Stimulated activated CD8-positive, alpha-beta memory T cell treated with anti-CD3 and anti-CD28 coated beads, Interleukin-4, amount 100 ng/mL, for 48 hours (primary cell): ENCODE measurements at places on chromosomes 7 and 10.

- DNase-seq: no peak
Observed at GRCh38 chr10:8159341-8160165, 105.1 kb downstream of the GATA3 start.

DNA sequence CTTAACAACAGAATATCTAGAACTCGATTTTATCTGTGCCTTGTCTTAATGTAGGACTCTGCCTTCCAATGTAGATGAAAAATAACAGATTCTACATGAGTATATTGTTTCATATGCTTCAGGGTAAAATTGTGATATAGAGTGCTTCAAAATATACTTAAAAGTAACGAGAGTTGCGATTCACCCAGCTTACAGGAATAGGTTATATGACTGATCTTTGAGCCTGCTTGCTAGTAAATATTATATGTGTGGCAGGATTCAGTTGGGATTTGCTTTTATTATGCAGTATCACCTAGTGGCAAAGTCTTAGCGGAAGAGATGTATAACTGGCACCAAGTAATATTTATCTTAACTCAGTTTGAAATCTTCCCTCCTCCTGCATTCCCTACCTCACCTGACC lies 183.3 kb downstream of the SEMA3E start:
- DNase-seq: no peak

DNA sequence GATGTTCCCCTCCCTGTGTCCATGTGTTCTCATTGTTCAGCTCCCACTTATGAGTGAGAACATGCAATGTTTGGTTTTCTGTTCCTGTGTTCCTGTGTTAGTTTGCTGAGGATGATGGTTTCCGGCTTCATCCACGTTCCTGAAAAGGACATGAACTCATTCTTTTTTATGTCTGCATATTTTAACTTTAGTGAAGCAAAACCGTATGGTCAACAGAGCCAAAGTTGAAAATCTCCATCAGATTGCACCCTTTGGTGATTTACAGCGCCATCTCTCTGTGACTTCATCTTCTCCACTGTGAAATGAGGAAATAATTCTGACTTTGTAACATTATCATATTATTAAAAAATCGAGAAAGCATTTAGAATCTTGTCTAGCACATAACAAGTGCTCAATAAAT lies 132.3 kb upstream of the PLXDC2 start:
- DNase-seq: no peak

- peak; percentile 45 for DNase-seq
Observed at GRCh38 chr7:6271060-6271658, 1.3 kb downstream of the CYTH3 start.

DNA sequence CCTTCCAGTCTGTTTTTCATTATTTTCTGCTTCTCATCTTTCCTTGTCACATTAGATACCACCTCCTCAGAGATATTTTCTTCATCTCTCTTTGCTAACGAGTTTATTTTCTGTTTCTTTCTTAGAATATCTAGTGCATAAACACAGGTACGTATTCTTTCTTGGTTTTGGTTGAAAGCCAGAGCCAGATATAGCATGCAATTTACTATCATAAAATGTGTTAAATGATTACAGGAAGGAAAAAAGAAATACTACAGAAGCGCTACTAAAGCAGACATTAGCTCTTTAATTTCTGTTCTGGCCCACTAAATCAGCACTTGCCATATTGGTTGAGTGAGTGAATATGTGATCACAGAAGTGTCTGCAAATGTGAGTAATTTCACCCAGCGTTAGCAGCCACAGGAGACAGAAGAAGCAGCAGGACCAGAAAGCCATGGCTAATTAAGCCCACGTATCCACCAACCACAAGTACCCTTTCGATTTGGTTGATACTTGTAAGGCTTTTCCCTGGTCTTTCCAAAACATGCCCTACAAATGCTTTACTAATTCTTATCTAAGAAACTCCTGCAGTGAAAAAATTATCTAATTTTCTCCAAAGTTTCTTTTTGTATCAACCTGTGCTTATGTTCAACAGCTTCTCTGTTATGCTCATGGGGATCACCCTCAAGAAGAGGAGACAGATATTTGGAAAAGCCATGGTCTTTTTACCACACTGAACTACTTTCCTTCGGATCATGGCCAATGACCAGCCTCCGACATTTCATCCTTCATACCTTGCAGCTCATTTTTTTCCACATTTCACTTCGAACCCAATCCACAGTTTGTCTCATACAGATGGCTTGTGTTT lies 23.1 kb upstream of the MACC1 start:
- DNase-seq: no peak

GRCh38 chr7:44720301-44720700 lies 28.3 kb upstream of the ZMIZ2 start:
- no peak for DNase-seq

DNA sequence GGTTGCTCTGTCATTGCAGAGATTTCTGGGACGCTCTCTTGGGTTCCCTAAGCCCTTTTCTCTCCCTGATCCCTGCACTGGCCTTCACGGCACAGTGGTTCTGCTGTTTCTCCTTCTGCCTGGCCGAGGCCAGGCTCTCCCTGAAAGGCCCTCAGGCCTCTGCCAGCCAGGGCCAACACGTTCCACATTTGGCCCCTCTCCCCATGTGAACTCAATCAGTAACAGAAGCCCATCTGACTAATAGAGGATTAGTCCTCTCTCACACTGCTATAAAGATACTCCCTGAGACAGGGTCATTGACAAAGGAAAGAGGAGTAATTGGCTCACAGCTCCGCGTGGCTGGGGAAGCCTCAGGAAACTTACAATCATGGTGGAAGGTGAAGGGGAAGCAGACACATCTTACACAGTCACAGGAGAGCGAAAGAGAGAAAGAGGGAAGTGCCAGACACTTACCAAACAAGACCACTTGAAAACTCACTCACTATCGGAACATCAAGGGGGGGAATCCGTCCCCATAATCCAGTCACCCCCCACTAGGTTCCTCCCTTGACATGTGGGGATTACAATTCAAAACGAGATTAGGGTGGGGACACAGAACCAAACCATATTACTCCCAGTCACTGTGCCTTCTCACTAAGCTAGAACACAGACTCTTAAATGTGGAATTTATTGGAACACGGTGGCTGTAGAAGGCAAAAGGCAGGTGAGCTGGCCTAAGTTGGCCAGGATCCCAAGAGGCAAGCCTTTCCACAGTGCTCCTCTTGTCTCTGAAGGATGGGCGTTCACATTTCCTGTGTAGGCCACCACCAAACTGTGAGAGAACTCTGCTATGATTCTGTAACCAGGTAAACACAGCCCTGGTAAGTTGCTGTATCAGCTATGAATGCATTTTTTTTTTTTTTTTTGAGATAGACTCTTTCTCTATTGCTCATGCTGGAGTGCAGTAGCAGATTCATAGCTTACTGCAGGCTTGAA lies 8.8 kb downstream of the FZD8 start:
- no peak for DNase-seq

- DNase-seq: no peak
Observed at GRCh38 chr10:132405463-132405991, 8.5 kb downstream of the PWWP2B start.

- peak; percentile 29 for DNase-seq
Observed at GRCh38 chr7:141550386-141551093, 670 bp upstream of the AGK start.

DNA sequence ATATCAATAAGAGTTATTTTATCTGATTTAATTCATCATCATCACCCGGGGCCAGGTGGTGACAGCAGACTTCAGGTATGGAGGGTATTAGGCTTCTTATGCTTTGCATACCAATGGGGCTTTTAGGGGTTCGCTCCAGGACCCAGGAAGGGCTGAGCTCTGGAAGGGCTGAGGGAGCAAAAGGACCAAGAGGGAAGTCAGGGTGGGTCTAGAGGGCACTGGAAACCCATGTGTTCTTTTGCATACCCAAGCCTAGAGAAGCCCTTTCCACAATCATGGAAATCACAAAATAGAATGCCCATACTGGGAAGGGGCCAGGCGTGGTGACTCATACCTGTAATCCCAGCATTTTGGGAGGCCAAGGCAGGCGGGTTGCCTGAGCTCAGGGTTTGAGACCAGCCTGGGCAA lies 30.9 kb upstream of the VCL start:
- no peak for DNase-seq

GRCh38 chr10:133326745-133327650 lies 9.7 kb downstream of the CALY start:
- DNase-seq: no peak

DNA sequence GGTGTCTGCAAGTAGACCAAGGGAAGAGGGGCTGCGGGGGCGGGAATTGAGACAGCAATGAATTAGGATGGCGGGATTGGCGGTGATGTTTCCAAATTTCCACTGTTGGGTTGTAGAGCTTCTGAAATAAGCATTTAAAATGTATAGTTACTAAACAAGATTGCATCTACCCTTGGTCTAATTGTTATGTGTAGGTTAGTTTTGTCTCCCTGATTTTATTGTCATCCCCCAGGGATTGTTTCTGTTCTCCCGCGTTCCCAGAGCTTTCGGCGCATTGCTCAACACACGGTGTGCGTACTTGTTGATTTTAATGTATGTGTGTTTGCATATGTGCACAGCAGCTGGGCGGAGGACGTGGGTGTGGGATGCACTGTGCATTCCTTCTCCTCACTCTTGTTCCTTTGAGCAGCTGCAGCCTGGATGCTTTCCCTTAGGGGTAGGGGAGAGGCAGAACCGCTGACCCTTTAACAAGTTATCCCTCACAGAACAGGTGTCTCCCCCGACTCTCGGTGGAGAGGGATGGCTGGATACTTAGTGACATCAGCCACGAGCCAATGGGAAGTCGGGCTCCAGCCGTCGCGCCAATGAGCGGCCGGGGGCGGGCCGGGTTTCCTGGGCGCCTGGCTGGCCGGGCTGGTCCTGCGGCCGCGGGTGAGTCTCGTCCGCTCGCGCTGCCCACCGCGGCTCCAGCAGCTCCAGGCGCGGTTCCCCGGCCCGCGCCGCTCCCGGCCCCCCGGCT lies at the start of gene TSPAN33:
TSPAN33 (plus strand) TSS at position 613 of the 739 bp plus-strand sequence. CDS start 274 bp downstream, outside the sequence.
- DNase-seq: peak; percentile 81

DNA sequence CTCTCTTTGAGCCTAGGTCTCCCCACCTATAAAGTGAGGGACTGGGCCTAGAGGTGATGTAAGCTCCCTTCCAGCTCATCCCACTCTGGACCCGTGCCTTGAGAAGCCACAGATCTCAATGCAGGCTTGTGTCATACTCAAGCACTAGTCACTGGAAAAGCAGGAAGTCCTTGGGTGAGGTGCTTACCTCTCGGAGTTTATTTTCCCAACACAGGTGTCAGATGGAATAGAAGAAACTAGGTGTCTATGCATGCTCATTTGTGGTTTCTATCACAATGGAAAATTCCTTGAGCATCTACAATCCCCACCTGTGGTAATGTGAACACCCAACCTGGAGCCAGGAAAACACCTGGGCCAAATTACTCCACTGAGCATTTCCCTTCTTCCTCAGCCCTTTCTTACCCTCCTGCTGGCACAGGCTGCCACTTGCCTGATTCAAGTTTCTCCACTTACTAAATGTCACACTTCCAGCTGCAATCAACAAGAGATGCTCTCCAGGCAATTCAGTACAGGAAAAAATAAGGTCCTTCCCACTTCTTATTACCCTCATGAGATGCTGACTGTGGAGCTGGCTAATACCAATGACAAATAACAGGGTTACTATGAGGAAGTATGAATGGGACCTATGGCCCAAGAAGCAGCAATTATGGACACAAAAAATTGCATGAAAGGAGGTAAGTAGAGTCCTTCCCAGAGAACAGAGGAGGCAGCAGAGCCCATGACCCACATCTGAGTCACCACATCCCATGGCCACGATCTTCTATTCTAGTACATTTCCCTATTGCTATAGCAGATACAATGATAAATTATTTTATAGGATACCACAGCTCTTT lies 13.1 kb downstream of the LSM5 start:
- DNase-seq: no peak

- no peak for DNase-seq
Observed at GRCh38 chr10:14751014-14751896, 23.4 kb downstream of the FAM107B start.

GRCh38 chr10:7832060-7832459 lies 13.8 kb downstream of the TAF3 start:
- no peak for DNase-seq

DNA sequence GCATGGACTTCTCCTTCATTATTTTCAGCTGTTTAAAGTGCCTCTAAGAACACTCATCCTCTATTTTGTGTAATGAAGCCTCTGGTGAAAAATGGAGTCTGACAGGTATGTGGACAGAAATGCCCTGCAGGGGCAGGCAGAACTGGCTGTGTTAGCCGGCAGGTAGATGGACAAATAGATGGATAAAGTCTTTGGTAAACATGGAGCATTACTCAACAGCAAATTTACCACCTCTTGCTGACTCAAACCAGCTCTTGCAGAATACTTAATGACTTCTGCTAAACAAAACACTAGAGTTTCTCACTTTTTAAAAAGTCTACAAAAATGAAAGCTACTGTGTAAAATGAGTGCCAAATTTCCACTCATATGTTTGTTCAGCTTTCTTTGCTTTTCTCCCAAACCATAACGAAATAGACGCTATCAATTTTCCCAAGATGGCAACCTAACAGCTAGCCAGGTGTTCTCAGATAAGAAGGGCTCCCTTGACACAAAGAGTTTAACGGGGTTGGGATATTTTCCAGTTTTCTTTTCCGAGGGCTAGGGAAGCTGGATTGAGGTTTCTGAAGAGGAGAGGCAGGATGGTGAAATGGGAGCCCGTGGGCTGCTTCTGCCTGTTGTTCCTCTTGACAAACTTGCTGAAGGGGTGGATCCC lies 71.9 kb upstream of the HABP2 start:
- DNase-seq: no peak

- DNase-seq: no peak
Observed at GRCh38 chr10:130432850-130433249, 296.7 kb downstream of the GLRX3 start.

DNA sequence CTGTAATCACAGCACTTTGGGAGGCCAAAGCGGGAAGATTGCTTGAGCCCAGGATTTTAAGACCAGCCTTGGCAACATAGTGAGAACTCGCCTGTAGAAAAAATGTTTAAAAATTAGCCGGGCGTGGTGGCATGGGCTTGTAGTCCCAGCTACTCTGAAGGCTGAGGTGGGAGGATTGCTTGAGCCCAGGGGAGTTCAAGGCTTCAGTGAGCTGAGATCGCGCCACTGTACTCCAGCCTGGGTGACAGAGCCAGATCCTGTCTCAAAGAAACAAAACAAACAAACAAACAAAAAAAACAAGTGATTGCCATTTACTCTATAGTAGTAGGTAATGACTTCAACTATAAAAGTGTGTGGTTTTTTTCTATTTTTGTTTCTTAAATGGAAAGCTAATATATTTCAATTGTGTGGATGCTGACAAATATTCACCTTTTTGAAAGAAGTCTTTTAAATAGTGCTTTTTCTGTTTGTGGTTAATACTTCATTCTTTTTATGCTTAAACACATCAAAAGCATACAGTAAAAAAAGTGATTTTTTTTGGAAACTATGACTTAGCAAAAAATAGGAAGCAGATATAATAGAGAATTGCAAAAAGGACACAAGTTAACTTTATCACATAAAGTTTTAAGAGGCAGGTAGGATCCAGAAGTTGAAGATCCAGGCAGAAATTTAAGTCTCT lies 48.4 kb downstream of the ZNF277 start:
- DNase-seq: no peak

- DNase-seq: no peak
Observed at GRCh38 chr7:94660006-94660405, 4.1 kb upstream of the SGCE start.

DNA sequence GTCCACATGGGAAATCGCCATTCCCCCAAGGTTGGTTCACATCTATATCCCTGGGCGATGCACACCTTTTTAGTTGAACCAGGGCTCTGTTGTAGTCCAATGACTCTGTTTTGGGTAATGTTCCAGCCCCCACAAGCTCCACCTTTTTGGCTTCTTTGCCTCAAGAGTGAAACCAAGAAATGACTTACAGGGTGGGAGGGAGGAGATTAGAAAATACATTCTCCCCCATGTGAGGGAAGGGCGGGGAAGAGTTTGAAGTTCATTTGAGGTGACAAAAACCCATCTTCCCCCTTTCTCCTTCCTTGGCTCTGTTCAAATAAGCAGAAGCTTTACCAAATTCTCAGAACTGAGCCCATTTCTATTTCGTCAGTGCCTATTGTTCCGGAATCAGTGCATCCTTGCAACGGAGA lies 82.8 kb downstream of the GATA3 start:
- DNase-seq: peak; percentile 67
